Activated naive CD4-positive, alpha-beta T cell treated with anti-CD3 and anti-CD28 coated beads, Interleukin-2, amount 50 U/mL, for 72 hours (primary cell): ENCODE measurements at places on chromosomes 13 and 19. TPM values are rescaled to one million over a fixed set of nuclear protein-coding genes. Genes with fewer than 3 reads are reported as not detected.
A peak's percentile ranks its signal among the peaks of the same experiment; 100 is the strongest.

DNA sequence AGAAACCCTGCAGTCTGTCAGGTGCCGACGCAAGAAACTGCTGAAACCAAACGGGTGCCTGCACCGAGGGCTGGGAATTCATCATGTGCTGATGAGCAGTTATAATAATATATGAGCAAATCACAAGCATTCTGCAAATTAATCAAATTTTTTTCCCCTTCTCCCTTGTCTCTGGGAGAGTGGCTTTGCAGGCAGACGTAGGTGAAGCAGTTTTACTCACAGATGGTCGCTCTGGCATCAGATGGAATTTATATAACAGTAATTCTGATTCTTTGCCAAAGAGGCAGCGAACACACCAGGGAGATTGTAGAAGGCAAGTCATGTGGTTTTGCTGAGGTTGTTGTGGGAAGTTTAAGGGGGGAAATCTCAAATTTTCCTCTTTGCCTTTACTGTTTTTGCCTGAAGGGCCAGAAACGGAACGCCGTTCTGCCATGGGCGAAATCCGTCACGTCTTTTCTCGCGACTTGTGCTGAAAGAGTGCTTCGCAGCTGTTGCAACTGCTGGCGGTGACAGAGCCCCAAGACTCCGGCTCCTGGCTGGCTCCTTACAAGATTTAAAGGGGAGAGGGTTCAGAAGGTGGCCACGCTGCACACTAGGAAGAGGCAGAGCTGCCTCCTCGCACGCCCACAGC lies 320.1 kb downstream of the ZNF536 start:
- no peak for DNase-seq

GRCh38 chr19:13825489-13826441 lies 30.5 kb downstream of the ZSWIM4 start:
- DNase-seq: no peak

GRCh38 chr13:28136916-28137315 lies 1.4 kb upstream of the PAN3 start:
- no peak for DNase-seq

DNA sequence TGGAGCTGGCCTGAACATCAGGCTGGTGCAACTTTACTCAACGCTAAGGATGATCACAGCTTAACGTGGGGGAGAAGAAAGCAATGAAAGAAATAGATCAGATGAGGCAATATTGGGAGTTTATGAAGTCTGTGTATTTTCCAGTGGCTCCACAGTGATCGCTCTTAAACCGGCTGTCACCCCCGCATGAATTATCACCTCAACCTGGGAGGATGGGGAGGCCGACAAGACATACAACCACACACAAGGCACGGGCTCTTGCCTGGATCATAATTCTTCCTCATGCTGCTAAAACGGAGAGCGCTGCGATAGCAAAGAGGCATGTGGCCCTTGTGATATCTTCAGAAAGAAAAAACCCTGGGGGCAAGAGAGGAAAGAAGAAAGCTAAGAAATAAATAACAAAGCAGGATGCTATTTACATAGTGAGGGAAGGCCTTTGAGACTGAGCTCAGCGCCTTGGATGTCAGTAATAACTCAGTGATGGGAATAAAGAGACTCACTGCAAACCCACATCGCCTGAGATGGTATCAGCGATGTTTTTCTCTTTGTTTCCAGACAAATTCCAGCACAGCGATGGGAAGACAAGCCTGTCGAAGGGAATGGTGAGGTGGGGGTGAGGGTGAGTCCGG lies 19.1 kb upstream of the CHST8 start:
- no peak for DNase-seq

DNA sequence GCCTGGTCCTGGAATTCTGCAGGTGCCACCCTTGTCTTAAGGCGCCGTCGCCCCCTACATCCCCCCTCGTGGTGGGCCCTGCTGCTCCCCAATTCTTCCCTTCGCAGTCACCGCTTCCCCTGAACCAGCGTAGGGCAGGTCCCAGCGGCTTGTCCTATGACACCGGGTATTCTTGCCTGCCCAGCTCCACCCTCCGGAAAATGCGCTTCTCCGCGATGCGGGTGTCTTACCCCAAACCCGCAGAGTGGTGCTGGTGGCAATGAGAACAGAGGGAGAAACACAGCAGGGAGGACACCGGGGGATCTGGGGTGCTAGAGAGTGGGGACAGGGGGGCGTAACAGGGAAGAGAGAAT lies 9.0 kb downstream of the ZNF808 start:
- DNase-seq: peak; percentile 75

DNA sequence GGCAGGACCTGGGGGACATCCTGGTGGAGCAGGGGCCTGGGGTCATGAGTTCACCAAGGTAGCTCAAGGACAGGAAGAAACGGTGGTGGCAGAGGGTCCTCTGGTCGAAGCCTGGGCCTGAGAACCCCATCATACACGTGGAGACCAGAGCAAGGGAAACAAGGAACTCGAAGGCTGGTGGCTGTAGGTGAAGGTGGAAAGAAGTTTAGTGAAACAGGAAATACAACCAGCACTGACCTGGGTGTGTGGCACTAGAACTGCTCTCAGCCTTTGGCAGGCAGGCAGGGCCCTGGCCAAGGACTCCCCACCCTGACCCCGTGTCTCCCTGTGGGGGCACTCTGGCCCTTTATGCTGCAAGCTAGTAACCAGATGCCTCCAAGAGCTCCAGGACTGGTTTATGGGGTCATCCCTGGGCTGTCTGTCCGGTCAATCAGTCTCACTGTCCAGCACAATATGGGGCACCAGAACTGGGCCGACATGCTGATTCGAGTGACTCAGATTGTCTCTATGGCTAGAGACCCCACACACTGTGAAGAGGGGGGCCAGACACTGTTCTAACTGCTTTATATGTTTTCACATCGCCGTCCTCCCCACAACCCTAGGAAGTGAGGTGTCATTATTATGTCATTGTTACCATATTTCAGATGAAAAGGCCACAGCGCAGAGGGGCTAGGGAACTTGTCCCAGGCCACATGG lies 3.8 kb downstream of the COX6B2 start:
- no peak for DNase-seq

DNA sequence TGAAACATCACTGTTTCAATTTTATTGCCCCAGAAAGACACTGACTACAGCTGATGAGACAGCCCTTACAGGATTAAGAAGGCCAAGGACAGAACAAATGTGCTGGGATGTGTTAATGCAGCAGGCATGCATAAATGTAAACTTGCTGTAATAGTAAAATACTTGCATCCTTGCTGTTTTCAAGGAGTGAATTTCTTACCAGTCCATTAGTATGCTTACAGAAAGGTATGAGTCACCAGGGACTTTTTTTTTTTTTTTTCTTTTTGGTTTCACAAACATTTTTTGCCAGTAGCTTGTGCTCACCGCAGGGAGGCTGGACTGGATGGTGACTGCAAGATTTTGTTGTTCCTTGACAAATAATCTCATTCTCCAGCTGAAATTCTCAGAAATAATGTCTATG lies 55.1 kb downstream of the GPR180 start:
- DNase-seq: no peak

GRCh38 chr13:80033286-80033685 lies 307.6 kb downstream of the SPRY2 start:
- DNase-seq: no peak

- DNase-seq: no peak
Observed at GRCh38 chr19:18607226-18608101, 865 bp upstream of the CRLF1 start.

DNA sequence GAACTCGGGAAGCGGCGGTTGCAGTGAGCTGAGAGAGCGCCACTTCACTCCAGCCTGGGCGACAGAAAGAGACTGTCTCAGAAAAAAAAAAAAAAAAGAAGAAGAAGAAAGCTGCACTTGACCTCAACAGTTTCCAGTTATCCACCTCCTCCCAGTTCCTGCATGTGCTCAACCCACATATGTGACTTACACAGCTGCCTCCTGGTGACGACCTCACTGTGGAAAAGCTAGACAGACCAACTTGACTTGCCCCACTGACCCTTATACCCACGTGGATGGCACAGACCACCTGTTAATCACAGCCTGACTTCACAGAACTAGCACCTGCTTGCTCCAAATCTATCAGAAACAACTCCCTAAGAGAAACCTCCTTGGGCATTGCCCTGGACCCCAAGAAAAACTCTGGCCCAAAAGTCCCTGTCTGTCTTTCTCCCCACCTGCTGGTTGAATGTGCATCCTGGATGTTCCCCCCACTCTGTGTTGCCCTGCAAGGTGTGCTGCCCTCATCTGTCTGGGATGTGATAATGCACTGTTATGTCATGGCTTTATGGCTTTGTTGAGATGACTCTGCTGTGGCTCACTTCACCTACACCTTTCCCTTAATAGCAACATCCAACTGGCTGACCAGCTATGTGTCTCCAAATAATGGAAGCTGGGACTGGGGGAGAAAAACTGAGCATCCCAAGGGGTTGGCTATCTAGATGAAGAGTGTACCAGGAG lies 2.8 kb downstream of the ZNF20 start:
- DNase-seq: no peak

DNA sequence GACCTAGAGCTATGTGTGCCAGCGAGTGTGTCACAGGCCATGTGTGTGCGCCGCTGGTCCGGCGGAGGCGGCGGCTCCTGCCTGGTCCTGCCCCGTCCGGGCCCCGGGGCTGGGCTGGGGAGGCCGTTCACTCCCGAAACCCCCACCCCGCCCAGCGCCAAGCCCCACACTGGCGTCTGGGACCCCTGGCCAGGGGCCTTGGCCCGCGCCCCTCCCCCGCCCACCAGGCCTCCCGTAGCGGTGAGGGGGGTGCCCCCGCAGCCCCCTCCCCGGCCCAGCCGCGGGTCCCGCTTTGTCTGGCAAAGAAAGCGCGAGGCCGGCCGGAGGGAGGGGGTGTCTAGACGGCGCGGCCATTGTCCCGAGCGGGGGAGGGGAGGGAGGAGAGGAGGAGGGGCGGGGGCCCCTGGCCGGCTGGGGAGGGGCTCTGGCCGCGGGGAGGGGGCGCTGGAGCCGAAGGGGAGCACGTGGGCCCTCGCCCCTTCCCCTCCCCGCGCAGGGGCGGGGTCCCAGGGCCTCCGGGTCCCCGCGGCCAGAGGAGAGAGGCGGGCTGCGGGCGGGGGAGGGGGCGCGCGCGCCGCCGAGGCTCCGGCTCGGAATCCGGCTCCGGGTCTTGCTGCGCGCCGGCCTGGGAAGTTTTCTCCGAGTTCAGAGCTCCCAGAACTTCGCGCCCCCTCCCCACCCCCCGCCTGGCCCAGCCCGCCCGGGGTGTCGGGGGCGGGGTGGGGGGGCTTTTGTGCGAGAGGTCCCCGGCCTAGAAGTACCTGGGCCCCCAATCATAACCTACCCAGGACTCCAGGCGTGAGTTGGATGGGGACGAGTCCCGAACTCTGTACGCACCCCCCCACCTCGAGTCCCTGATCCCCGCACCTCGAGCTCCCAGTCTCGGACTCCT lies 888 bp downstream of the NOTCH3 start:
- no peak for DNase-seq

GRCh38 chr19:47144630-47145029 lies 14.0 kb downstream of the SAE1 start:
- no peak for DNase-seq

GRCh38 chr19:51687791-51688670 lies 5.1 kb upstream of the SPACA6 start:
- no peak for DNase-seq

GRCh38 chr19:54418930-54419800 lies 3.9 kb downstream of the TTYH1 start:
- no peak for DNase-seq

GRCh38 chr19:51751655-51752054 lies at the start of gene FPR1:
FPR1 (minus strand) TSS chr19:51751878; CDS start chr19:51746994, 4,884 bp downstream.
- DNase-seq: no peak

DNA sequence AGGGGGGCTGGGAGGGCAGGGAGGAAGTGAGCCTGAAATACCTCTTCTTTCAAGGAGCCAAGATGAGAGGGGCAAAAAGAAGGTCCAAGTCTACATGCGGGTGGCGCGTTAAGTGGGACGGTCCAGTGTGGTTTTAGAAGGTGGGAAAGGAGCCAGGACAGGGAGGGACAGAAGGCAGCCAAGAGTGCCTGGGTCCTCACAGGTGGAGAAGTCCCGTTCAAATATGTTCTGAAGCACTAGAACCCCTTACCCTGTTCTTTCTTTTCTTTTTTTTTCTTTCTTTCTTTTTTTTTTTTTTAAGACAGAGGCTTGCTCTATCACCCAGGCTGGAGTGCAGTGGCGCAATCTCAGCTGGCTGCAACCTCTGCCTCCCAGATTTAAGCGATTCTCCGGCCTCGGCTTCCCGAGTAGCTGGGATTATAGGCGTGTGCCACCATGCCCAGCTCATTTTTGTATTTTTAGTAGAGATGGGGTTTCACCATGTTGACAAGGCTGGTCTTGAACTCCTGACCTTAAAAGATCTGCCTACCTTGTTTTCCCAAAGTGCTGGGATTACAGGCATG lies 7.4 kb downstream of the CAMSAP3 start:
- DNase-seq: no peak

DNA sequence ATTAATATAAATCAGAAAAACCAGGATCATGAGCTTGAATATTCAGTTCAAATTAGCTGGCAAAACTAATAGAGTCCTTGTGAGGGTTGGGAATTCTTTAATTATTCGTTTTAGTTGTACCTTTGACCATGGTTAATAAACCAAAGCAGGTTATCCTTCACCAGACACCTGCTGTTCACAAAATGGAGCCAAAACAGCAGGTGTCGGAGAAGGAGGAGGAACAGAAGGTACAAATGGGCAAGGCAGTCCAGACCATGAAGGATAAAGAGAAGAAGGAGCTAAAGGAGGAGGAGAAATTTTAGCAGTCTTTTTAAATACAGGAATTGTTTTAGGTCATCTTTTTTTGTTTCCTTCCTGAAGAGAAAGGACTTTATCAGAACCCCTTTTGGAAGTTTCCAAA lies 106.1 kb downstream of the NHLRC3 start:
- DNase-seq: no peak

DNA sequence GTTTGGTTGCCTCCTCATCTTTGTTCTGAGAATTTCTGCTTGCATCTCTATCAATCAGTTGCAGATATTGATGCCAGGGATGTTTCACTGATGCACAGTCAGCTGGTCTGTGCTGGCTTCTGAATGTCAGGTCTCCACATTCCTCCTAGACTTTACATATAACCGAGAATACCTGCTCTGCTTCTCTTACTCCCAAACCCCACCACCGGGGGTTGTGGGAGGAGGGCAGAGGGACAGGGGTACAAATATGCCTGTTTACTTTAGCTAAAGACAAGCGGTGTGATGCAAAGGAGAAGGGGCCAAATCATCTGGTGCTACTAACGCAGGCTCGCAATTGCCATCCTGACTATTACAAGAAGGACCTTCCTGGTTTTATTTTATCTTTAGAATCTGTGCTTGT lies 17.4 kb upstream of the KLHL1 start:
- DNase-seq: no peak

GRCh38 chr13:33904431-33904830 lies 86.5 kb downstream of the RFC3 start:
- DNase-seq: no peak

PRMT1 gene
- 248 TPM for total RNA-seq

FUZ gene
- 14.8 TPM for total RNA-seq

PGLYRP2 gene
- total RNA-seq: 0.29 TPM

TMEM255B gene
- 1.8 TPM for total RNA-seq

FPR1 gene
- not detected for total RNA-seq

SYT5 gene
- total RNA-seq: not detected

HRC gene
- not detected for total RNA-seq

NLRP4 gene
- total RNA-seq: not detected

HCST gene
- 48.5 TPM for total RNA-seq

KLK12 gene
- not detected for total RNA-seq

PLEKHG2 gene
- total RNA-seq: 55.6 TPM

IGFL2 gene
- total RNA-seq: 1.0 TPM

CYP4F2 gene
- total RNA-seq: 0.43 TPM
